ENCODE measurements at places on chromosomes 12 and 14.

- no peak for DNase-seq
Observed at GRCh38 chr12:2139651-2140050, 86.9 kb downstream of the CACNA1C start.

DNA sequence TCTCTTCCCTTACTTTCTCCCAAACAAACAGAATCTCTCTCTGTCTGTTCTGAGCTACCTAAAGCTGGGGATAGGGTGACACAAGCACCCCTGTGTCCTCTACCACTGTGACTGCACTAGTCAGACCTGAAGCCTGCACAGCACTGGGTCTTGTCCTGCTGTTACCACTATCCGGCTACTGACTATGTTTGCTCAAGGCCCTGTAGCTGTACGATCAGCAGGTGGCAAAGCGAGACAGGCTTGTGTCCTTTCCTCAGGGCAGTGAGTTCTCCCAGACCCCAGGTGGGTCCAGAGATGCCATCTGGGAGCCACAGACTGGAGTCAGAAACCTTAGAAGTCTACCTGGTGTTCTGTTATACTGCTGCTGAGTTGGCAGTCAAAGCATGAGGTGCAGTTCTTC, 116.4 kb downstream of the NUBPL start:
- no peak for DNase-seq

- no peak for DNase-seq
Observed at GRCh38 chr14:90611936-90612335, 204.3 kb downstream of the TTC7B start.

DNA sequence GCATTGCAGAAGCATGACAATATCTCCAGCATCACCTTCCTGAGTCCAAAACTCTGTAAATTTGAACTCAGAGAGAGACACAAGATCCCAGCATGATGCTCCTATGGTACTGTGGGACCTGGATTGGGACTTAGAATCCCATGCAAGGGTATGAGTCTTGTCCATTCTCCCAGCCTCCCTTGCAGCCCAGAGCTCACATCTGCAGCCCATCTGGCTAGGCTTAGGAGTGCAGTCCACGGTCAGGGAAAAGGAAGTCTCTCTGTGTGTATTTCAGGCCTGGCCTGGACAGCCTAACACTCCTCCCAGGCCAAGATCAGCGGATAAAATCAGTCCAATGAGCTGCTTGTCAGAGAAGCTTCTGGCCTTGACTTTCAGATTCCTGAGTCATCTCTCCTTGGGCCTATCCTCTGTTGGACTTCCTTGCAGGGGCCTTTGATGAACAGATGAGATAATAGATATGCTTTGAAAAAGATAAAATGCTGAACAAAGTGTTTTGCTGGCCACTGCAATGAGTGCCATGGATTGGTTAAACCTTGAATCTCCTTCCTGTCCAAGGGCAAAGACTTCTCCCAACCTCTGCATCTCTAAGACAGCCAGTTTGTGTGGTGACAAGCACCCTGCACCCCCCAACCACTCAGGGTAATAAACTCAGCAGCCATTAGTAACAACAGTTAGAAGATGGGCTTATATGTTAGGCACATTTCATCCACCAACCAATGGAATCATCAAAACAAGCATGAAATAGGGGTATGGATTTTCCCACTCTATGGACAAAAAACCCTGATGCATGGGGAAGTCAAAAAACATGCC, 412.8 kb upstream of the TBX3 start:
- DNase-seq = no peak

GRCh38 chr14:40936861-40937260, 669.8 kb upstream of the LRFN5 start:
- no peak for DNase-seq

All from globus pallidus (tissue), 1 donor.